T1000 (cell line): ENCODE measurements at places on chromosomes 2 and 18.

DNA sequence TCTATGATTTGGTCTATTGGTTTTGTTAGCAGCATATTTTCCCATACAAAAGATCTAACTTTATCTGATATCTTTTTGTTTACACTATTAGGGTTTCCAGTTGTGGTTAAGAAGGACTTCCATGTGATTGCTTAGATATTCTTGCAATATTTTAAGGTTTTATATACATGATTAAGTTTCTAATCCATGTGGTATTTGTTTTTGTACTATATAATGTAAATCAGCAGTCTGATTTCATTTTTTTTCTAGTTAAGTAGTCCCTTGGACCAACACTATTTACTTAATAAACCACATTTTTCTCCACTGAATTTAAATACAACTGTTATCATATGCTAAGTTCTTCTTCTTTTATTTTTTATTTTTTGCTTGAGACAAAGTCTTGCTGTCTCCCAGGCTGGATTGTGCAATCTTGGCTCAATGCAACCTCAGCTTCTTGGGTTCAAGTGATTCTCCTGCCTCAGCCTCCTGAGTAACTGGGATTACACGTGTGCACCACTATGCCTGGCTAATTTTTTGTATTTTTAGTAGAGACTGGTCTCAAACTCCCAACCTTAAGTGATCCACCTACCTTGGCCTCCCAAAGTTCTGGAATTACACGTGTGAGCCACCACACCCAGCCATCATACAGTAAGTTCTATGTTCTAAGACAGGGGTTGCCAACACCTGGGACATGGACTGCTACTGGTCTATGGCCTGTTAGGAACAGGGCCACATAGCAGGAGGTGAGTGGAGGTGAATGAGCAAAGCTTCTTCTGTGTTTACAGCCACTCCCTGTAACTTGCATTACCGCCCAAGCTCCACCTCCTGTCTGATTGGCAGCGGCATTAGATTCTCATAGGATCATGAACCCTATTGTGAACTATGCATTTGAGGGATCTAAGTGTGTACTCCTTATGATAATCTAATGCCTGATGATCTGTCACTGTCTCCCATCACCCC, 58.5 kb upstream of the RAB27B start:
- DNase-seq = no peak

DNA sequence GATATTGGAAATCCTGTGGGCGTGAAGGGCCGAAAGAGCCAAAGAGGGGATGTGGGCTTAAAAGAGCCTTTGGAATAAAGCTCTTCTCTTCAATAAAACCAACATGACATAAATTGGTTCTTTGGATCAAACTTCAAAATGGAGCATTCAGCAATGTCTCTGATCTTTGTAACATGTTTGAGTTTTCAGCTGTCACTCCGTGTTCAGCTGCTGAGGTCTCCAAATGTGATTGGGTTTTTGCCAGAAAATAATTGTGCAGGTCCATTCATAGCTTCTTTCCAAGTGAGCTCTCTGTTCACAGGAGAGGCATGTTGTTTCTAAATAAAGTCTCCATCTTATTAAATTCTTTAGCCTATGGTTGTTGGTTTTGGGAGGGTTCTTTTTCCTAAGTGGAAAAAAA, 127.6 kb upstream of the CCDC68 start:
- DNase-seq = no peak

- no peak for DNase-seq
Observed at GRCh38 chr2:220833446-220833845, 738.7 kb downstream of the EPHA4 start.

DNA sequence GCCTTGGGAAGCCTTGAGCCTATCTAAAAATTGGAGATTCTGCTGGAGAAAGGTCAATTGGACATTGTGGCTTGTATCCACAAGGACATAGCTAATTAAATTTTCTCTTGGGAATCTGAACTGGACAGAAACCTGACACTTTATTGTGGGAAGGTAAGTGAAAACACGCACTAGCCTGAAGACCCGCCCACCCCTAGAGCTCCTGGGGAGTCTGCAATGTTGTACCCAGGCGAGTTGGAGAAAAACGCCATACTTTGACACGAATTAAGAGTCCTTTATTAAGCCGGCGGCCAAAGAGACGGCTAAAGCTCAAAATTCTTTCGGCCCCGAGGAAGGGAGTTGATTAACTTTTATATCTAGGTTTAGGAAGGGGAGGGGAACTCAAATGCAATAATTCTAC, 1.2 kb upstream of the ZNF892 start:
- no peak for DNase-seq

DNA sequence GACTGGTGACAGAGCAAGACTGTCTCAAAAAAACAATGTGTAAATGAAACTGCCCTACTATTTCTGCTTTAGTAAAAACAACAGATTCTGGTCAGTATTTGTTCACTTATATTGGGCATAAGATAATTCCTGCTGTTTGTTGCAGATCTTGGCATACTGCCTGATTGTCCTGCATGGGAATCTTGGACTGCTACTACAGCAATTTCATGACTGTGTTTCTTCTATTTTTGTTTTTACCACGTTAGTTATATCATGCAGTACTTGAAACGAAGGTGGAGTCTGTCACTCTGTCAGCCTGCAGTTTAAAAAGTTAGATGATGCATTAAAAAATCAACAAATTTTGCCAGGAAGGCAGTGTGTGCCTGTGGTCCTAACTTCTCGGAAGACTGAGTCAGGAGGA, 14.2 kb upstream of the CLASP1 start:
- no peak for DNase-seq

DNA sequence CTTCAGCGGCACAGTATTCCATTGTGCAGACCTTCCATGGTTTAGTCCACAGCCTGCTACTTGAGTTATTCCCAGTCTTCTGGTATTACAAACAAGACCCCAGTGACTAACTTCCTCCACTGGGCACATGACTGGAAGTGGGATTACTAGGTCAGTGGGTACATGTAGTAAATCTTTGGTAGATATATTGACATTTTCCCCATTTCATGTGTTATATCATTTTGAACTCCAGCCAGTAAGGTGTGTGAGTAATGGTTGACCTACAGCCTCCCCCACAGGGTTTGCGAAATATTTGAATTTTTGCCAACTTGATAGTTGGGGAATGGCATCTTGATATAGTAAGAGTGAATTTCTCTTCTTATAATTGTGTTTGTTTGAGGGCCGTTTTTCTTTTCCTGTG, 58.8 kb downstream of the RNF144A start:
- DNase-seq = no peak

- DNase-seq = no peak
Observed at GRCh38 chr2:126634273-126634861, 21.6 kb upstream of the GYPC start.

GRCh38 chr2:174485788-174486562, 854 bp downstream of the GPR155 start:
- no peak for DNase-seq

- no peak for DNase-seq
Observed at GRCh38 chr2:111149882-111150455, 29.3 kb downstream of the BCL2L11 start.

DNA sequence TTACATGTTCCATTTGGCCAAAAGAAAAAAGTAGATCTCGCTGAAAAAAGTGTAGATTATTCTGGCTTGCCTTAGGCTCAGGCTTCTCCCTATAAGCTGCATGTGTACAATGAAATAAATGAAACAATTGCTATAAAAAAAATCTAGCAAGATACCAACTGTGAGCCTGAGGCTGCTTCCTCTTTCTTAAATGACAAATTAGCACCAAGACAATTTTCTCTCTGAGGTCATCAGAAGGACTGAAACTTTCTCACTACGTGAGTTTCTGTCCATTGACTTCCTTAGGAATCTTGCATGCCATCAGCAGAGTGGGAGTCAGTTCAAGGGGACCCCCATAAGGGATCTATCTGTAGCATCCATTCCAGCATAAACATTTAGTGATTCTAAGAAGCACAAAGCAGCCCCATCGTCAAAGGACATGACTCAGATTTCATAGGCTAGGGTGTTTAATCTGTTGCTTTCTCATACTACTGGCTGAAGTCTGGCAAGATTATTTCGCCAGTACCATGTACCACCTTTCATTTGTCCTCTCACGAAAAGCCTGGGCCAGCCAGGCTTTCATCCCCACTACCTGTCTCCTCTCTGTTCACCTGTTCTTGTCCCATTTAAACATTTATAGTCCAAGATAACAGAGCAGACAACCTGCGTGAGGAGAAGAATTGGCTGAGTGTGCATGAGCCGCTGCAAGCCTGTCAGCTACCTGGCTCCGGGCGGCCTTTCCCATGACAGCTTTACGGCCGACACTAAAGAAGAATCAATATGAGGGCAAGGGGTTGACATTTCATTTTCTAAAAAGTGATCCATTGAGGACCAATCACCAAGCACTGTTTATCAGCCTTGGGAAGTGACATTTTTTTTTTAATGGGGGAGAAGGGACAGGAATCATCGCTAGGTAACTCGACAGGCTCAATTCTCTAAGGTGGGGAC, 120.0 kb downstream of the EPHA4 start:
- DNase-seq = no peak

GRCh38 chr2:44645937-44646336, 284.2 kb downstream of the CAMKMT start:
- no peak for DNase-seq

DNA sequence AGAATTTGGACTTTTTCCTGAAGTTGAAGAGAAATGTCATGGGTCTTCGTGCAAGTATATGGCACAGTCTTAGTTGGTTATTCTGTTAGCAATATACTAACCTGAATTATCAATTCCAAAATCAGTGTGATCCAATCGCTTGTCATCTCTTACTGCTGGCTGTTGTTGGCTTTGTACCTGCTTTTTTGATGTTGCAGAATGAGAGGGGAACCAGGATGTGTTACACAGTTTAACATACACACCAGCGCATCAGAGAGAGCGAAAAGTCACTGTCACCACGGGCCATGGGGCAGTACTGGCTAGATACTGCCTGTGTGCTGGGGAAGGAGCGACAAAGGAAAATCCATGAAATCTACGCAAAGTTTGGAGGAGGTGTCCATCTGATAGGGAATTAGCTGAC, 59.3 kb upstream of the SPP2 start:
- no peak for DNase-seq

DNA sequence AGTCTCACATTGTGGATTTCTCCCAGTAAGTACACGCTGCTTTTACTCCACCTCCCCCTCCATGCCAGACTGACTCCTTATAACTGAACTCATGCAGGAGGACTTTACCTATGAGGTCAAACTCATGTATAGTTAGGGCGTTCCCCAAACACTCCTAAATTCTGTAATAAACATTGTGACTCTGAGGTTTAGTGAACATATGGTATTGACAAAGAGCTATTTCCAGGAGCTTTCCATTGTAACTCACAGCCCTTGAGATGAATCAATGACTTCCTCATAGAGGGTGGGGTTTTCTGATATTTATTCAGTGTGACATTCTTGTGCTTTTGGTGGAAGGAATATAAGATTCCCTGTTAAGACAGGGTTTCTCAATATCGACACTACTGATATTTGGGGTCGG, 337.4 kb upstream of the SLC14A2 start:
- no peak for DNase-seq

DNA sequence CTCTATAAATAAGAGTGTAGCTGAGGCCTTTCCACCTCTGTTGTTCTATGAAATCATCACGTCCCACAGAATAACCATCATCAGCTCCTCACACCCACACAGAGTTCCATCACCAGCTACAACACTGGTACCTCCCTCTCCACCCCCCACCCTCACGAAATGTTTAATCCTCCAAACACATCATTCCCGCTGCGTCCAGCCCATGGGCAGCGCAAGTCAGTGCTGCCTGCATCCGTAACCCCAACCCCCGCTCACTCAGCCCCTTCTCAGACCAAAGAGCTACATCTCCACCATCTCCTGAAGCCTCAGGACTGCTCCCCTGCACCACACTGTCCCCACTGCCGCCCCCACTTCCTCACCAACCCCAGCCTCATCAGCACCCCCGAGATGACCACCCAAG, 19.4 kb downstream of the DNMT3A start:
- DNase-seq = no peak

DNA sequence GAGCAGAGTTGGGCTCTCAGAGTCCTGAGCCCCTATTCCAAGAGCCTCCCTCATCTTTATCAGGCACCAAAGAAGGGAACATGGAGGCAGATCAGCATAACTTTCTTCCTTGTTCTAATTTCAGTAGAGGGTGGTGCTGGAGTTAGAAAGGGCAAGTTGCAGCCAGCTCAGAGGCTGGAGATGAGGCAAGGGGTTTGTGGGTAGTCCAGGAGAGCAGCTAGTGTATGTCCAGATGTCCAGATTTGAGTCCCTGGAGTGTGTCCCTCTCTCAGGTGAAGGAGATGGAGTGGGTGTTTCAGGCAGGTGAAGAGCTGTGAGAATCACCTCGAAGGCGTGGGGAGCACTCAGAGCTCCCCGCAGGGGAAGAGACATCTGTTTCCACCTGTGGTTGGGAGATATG, 478 bp upstream of the PRKAG3 start:
- no peak for DNase-seq

GRCh38 chr2:73987109-73987947, 2.6 kb downstream of the TET3 start:
- no peak for DNase-seq
